Fibroblast of lung (primary cell): ENCODE measurements at places on chromosomes 7 and 10.

DNA sequence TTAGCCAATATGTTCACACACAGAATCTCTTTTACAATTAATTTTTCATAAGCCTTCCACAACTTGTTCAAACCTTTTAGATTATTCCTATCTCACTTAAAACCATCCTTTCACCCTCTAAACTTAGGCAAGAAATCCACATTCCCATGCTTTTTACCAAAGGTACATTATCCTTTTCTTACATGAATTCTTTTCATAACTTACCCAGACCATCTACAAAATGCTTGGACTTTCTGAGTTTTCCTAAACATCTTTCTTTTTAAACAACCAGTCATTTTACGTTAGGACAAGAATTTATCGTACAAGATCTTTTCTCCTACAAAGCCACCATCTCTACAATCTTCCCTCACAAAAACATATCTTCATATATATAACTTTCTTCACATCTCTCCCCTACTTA, 18.8 kb upstream of the GARS1 start:
- DNase-seq = no peak

DNA sequence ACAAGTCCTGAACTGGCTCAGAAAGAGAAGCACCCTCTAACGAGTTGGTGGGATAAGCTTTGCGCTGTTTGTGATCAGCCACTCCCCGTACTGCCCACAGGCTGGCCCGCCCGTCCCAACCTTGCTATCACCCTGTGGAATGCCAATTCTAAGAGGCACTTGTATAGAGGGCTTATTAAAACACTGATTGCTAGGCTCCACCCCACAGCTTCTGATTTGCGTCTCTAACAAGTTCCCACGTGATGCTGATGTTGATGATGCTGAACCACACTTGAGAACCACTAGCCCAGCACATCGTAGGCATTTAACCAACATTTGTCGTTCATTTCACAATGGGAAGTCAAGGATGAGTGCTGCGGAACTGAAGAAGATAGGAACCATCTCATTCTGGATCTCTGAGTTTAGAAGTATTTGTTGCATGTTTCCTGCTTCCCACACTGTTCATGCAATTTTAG, 12.7 kb upstream of the GSAP start:
- no peak for DNase-seq

GRCh38 chr7:138565451-138566114, 105.5 kb downstream of the TRIM24 start:
- peak; percentile 67 for DNase-seq

DNA sequence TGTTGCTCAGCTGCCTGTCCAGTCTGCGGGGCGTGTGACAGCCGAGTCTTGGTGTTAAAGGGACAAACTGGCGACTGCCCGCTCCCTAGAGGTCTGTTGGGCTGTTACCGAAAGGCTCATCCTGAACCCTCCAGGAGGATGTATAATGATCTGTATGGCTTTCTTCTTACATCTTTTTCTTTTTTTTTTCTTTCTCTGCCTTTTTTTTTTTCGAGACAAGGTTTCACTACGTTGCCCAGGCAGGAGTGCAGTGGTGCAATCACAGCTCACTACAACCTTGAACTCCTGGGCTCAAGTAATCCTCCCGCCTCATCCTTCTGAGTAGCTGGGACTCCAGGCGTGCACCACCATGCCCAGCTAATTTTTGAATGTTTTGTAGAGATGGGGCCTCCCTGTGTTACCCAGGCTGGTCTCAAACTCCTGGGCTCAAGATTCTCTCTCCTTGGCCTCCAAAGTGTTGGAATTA, 857 bp downstream of the INTS15 start:
- peak; percentile 9 for DNase-seq

- DNase-seq = no peak
These were observed 282.3 kb downstream of the USP6NL start for GRCh38 chr10:11329062-11329673.

DNA sequence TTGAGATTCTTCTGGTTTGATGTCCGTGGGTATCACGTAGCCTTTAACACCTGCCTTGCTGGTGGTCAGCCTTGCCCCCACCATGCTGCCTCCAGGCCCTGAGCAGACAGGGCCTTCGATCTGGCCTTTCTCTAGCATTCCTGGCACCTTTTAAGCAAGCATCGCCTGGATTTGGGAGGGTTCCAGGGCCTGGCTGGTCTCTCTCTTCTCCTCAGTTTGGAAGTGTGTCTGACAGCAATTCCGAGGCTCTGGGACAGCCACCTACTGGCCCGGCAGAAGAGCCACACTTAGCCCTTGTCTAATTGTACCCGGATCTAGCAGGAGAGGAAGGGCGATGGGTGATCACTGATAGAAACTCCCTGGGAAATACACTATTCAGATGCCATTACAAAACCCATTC, 441.3 kb upstream of the MKI67 start:
- no peak for DNase-seq

DNA sequence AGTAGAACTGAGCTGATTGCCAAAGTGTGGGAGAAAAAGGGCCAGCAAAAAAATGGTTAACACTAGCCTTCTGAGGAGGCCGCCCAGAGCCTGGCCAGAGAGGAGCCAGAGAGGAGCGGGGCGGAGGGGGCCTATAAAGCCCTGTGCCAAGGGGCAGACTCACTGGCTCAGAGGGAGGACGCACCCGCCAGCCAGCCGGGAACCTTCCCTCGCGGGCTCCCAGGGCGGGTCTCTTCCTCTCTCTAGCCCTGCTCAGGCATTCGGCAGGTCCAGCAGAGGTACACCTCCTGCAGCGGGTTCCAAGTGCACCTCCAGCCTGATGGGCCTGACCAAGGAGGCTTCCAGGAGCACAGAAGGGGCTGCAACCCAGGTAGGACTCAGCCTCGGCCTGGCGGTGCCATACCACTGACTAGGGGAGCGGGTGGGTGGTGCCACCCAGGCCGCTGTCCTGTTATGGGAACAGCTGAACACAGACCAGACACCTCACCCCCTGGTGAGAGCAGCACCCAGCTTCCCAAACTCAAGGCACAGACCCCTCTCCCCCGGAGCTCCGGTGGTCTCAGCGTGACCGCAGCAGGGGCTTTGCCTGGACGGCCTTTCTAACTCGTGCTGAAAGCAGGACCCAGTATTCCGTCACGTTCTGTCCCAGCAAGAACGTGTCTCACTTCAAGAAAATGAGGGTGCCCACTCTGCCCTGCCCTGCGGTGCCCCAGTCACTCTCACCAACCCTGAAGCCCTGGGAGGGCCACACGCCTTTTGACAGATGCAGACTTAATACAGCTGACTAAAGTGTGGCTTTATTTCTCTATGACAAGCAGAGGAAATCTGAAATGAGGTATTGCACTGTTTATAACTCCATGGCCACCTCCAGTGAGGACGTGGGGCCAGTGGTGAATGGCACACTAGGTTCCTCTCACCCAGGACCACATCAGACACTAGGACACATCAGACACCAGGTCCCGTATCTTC, at the start of gene GPER1:
Gene GPER1, plus strand, starts transcription at position 162 of the 969 bp plus-strand sequence. CDS start 3,616 bp downstream, outside the sequence.
- peak; percentile 52 for DNase-seq

GRCh38 chr7:116754186-116754585, 82.2 kb downstream of the MET start:
- DNase-seq = no peak

GRCh38 chr7:39746103-39746819, 122.9 kb downstream of the RALA start:
- peak; percentile 82 for DNase-seq

DNA sequence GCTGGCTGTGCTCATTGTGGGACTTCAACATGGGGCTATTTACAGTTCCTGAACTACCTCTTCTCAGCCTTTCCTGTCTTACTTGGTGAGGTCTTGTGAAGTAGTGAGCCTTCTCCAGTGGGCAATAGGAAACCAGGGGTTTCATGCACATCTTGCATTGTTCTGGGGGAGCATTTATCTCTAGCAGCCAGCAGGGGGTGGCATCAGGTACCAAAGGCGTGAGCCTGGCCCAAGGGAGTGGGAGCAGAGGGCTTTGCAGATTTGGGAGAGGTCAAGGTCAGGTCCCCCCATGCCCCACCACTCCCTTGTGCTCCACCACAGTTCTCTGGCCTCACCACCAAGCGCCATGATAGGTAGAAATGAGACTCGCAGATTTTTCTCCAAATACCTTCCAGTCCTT, 85.4 kb upstream of the NPTX2 start:
- no peak for DNase-seq

DNA sequence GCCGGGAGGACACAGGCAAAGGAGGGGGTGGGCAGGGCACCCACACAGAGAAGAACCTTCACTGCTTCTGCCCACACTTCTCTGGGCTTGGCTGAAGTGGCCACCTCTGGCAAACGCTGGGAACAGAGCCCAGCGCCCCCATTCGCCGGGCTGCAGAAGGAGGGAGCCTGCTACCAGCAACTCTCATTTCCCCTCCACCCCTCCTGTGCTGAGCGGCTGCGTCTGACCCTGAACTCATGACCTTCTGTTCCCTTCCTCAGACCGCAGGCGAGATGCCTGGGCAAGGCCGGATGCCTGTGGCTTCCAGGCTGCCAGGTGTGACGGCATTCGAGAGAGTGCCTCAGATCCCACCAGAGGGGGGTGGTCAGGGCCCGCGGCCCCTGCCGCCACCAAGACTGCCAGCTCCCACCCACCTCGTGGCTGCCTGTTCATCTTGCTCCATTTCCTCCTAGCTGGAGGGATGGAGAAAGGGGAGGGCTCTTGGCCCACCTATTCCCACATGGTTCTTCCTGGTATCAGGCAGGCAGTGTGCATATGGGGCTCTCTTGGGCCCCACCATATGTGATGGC, 19.8 kb downstream of the DNAJB12 start:
- peak; percentile 96 for DNase-seq

DNA sequence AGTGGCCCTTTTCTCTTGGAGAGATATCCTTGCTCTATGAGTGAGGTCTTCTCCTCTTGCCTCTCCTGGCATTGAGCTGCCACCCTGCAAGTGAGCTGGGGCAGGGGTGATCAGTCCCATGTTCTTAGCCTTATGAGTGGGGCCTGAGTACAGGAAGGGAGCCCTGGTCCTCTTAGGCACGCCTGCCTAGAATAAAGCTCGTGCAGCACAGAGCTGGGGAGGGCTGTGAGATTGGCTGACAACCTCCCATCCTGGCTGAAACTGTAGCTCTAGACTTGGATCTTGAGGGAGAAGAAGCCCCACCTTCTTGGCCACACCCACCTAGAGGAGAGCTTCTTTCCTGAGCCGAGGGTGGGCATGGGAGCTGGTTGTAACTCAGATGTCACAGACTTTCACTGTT, 305.0 kb upstream of the ZNF32 start:
- no peak for DNase-seq

DNA sequence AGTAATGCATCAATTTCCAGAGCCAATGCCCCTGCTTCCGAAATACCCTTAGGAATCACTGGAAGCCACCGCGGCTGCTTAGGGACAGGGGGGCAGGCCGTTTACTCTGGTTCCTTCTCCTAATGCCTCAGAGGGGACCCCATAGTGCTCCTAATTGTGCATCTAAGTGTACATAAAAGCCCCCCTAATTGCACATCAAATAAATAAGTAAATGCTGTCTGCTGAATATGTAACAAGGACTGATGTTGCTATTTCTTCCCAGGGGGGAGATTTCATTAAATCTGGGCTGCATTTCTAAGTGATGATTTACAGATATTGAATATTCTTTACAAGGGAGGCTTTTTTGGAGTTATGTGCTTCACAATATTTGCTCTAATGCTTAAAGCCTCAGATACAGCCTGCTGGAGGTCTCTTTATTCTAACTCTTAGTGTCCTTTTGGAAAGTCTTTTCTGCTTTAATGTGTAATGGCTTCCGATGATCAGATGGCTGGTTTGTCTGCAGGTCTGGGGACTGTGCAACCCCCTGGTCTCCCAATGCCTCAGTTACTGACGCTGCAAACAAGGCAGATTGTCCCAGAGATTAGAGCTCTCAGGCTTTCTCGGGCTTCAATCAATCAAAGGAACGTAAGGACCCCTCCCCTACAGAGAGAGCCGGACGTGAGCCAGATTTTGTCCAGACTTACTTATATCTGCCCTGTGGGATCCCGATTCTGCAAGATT, 143.0 kb downstream of the PRPF18 start:
- no peak for DNase-seq

GRCh38 chr10:54282012-54282411, 519.0 kb downstream of the PCDH15 start:
- no peak for DNase-seq

- no peak for DNase-seq
These were observed 112.5 kb downstream of the GRID1 start for GRCh38 chr10:86254081-86254480.

GRCh38 chr7:28041508-28042314, 138.9 kb downstream of the JAZF1 start:
- peak; percentile 94 for DNase-seq

- DNase-seq = no peak
These were observed 52.1 kb upstream of the CAV2 start for GRCh38 chr7:116447436-116447835.

DNA sequence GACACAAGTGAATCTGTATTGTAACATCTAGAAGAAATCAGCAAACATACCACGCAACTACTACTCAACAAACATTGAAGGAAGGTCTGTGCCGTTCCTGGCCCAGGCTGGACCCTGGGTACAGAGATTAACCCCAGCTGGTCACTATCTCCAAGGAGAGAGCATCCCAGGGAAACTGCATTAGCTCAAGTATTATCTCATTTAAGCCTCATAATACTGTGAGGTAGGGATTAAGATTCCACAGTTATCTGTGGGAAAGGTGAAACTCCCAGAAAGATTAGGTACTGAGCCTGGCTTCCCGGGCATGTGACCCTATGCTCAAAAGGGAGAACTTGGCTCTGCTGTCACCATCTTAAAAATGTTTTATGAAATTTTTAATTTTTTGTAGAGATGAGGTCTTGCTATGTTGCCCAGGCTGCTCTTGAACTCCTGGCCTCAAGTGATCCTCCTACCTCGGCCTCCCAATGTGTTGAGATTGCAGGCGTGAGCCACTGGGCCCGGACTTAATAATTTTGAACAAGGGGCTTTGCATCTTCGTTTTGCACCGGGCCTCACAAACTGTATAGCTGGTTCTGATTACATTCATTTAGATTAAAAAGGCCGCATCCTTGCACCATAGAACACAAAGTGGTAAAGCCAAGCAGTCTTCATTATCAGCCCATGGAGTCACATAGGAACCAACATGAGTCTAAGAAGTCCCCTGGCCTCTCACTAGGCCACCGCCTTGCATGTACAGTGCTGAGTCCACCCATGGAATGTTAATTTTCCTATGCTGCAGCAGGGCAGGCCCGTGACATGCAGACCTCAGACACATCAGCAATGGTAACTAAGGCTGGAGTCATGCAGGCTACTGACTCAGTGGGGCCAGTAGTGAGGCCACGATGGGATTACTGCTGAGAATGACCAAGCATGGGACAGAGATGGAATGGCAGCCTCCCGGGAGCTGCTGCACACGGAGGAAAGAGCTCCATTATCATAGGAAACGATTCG, 5.5 kb upstream of the CTBP2 start:
- no peak for DNase-seq

GRCh38 chr7:82382276-82382675, 61.3 kb downstream of the CACNA2D1 start:
- peak; percentile 12 for DNase-seq

DNA sequence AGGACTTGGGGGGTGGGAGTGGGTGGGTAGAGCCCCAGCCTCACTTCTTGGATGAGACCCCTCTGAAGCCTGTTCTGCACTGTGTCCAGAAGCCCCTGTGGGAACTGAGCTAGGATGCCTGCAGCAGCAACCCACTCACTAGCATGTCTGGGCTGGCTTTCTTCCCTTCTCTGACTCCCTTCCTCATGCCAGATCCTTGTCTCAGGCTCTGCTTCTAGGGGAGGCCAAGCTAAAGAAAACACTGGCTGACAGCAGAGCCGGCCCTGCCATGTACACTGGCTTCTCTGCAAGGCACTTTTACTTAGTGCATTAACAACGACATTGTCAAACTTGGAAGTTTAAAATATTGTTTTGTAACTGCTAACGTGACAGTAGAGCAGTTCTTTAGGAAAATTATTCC, 50.2 kb downstream of the ARHGAP22 start:
- DNase-seq = no peak
